Hair follicular keratinocyte (primary cell): ENCODE measurements at places on chromosomes 11 and 22. TPM values are rescaled to one million over a fixed set of nuclear protein-coding genes. Genes with fewer than 3 reads are reported as not detected.

PRR5L gene
- 14.8 and 23.0 TPM in 2 replicates for total RNA-seq

KRTAP5-2 gene
- not detected in 2 replicates for total RNA-seq

KRTAP5-11 gene
- not detected in 2 replicates for total RNA-seq

APOBEC3F gene
- total RNA-seq, result 2.7 and 8.8 TPM in 2 replicates

TLCD5 gene
- 0.94 and 3.3 TPM in 2 replicates for total RNA-seq

VWCE gene
- 0.04 and 0.23 TPM in 2 replicates for total RNA-seq

PRR33 gene
- total RNA-seq, result not detected in 2 replicates

CCND1 gene
- 59.7 and 122 TPM in 2 replicates for total RNA-seq

HPS5 gene
- total RNA-seq, result 11.7 and 21.3 TPM in 2 replicates

OR4C12 gene
- not detected in 2 replicates for total RNA-seq

PTPN5 gene
- total RNA-seq, result not detected in 2 replicates

KDM4E gene
- not detected in 2 replicates for total RNA-seq

P2RX3 gene
- total RNA-seq, result not detected in 2 replicates

MRGPRX4 gene
- total RNA-seq, result 0.27 and 0.55 TPM in 2 replicates

AP5B1 gene
- total RNA-seq, result 11.8 and 13.9 TPM in 2 replicates

CBY1 gene
- 22.9 and 24.1 TPM in 2 replicates for total RNA-seq

TOB2 gene
- 18.0 TPM in 2 replicates for total RNA-seq
